Activated naive CD8-positive, alpha-beta T cell treated with anti-CD3 and anti-CD28 coated beads, Interleukin-2, amount 50 U/mL, for 24 hours (primary cell): ENCODE measurements at places on chromosomes 6 and 20.
A peak's percentile ranks its signal among the peaks of the same experiment; 100 is the strongest.

- DNase-seq = no peak
Observed at GRCh38 chr6:89351671-89352277, 748 bp downstream of the UBE2J1 start.

GRCh38 chr6:73652637-73653570, 888 bp downstream of the SLC17A5 start:
- DNase-seq = peak; percentile 62

GRCh38 chr6:55913228-55914195, 38.1 kb upstream of the BMP5 start:
- no peak for DNase-seq

DNA sequence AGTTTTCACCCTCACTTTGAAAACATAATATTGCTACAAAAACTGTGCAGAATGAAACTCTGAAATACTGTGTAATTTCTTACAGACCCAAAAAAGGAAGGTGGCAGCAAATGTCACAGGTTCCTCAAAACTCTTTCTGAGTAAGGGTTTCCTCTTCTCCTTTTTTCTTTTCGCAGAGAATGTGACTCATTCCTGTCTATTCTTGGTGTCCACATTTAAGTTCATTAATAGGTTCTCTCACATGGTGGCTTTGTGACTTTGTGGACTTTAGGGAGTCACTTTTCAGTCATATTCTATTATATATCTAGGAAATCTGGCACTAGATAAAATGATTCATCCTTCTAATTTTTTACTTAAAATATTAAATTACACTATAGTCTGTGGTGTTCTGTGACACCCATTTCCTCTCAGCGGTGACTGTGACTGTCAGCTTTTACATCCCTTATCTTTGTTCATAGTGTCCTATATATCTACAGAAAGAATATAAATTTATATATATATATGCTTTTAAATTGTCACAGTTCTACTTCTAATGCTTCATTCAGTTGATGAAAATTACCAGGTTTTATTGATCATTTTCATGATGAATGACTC, 126.8 kb upstream of the HCRTR2 start:
- DNase-seq = no peak

DNA sequence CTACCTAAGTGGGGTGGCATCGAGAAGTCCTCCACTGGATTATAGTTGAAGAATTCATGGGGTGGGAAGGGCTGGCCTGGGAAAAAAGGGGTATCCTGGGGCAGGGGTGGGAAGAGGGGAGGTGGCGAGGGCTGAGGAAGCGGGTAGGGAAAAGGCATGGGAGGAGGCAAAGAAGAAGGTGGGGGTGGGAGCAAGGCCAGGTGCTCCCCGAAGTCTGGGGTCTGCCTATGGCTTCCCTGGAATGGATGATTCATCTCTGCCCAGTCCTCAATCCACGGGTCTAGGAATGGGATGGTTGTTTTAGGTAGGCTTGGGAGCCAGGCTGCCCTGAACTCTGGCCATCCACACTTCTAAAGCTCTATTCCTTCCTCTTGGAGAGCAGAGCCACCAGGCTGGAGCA, 4.4 kb downstream of the PCED1A start:
- no peak for DNase-seq

DNA sequence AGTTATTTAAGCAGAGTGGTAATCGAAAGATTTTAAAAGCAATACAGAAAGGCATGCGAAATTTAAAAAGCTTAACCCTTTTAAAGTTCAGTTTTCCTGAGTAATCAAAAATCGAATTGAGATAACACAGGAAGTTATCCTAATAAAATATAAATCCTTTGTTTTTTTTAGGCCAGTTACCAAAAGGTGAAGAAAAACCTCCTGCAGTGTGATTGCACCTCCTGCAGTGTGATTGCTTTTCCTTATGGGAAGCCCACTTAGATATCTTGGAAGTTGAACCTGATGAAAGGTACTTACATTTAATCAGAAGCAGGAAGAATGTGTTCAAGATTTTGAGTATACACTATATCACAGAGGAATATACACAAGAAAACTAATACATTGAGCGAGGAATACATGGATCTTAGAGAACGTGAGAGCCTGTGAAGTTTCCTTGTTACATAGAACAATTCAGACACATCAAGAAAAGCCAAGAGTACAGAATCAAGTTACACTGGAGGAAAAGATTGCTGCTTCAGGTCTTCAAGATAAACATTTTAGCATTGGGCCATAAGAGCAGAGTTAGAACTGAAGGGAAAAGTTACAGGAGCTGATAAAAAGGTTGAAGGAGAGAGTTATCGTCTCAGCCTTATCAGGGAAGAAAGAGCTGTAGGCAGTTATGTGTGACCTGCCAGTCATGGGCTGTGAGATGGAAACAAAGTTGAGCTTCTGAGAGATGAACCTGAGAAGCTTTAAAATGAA, 7.7 kb upstream of the TMEM181 start:
- DNase-seq = no peak

DNA sequence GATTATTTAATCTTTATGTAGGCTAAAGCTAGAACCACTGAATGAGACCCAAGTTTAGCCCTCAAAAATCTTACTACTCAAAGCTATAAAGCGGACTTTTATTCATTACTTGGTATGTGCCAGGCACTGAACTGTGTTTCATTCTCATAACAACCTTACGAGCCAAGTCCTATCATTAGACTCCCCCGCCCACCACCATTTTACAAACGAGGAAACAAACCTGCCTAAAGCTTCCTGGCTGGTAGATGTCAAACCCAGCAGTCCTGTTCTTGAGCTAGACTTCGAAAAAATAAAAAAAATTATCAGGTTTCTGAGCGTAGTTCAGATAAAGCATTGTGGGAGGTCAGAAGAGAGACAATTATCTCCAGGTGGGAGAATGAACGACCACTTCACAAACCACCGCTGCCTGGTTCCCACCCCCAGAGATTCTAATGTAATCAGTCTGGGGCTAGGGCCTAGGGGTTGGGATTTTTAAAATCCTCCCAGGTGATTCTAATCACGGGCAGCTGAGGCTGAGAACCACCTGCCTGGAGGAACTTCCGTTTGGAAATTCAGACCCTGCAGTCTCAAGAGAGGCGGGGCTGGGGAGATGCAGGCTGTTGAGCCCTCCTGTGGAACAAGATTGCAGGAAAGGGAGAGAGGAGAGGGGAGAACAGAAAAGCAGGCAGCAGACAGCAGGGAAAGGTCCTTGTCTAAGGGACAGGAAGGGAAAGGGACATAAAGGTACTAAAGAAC, 8.6 kb downstream of the ADTRP start:
- no peak for DNase-seq

- no peak for DNase-seq
Observed at GRCh38 chr6:127938701-127939100, 37.8 kb upstream of the THEMIS start.

- DNase-seq = no peak
Observed at GRCh38 chr20:49706630-49707091, 7.0 kb downstream of the B4GALT5 start.

- no peak for DNase-seq
Observed at GRCh38 chr20:37796121-37796520, 102.3 kb downstream of the CTNNBL1 start.

DNA sequence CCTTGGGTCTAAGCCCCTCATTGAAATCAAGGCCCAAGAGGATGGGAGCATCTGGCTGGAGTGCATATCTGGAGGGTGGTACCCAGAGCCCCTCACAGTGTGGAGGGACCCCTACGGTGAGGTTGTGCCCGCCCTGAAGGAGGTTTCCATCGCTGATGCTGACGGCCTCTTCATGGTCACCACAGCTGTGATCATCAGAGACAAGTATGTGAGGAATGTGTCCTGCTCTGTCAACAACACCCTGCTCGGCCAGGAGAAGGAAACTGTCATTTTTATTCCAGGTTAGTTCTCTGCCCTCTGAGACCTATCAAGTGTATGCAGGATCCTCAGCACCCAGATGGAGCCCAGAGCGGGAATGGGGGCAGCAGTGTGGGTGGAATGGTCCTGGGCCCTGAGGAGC, 5.1 kb downstream of the BTN2A2 start:
- no peak for DNase-seq

- no peak for DNase-seq
Observed at GRCh38 chr20:63509088-63509564, 10.2 kb upstream of the EEF1A2 start.

- DNase-seq = no peak
Observed at GRCh38 chr6:108383981-108384380, 89.1 kb downstream of the AFG1L start.

GRCh38 chr6:13203145-13203544, 125.2 kb downstream of the TBC1D7 start:
- DNase-seq = no peak

GRCh38 chr6:140029551-140029950, 655.1 kb upstream of the CITED2 start:
- DNase-seq = no peak

DNA sequence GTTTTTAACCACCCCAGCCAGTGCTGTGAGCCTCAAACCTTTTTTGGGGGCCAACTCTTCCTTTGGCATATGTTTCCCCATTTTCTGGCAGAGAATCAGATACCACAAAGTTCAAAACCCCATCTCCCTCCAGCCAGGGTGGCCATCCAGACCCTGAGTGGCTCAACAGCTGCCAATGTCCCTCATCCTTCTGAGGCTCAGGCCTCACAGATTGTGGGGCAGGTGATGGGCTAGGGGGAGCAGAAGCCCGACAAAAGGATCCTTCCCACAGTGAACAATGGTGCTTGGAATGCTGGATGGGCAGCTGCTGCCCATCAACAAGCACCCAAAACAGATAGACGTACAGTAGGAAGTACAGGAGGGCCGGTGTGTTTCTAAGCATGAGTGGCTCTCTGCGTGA, 42.6 kb upstream of the IL17A start:
- no peak for DNase-seq

GRCh38 chr6:98944598-98945081, 3.1 kb downstream of the FBXL4 start:
- DNase-seq = no peak

DNA sequence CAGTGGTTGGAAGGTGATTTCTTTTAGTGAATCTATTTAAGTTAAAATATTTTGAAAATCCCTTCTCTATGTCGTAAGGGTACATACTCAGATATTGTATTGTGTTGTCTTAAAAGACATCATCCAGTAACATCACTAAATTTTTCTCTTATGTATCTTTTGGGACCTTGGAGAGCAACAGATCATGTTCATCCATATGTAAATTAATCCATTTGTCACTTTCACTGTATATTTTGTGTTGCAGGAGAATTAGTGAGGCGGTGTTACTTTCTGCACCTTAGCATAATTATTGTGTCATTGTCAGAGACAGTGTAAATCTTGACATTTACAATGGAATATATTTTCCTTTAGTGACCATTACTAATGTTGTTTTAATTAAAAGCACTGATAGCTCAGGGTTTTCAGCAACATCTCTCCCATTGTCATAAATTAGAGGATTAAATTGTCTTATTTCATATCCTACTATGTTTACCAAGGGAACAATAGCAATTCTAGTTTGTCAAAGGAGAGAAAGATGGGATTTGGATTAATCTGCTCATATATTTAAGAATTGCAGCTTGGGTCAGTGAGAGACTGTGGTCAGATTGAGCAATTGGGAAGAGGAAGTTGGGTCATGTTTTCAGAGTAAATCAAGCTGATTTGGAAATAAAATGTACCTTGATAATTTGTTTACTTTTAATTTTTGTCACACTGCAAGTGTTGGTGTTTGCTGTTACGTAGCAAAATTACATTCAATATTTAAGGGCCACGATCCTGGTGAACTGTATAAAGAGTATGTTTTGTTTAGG, 22.7 kb downstream of the DOK5 start:
- DNase-seq = no peak

DNA sequence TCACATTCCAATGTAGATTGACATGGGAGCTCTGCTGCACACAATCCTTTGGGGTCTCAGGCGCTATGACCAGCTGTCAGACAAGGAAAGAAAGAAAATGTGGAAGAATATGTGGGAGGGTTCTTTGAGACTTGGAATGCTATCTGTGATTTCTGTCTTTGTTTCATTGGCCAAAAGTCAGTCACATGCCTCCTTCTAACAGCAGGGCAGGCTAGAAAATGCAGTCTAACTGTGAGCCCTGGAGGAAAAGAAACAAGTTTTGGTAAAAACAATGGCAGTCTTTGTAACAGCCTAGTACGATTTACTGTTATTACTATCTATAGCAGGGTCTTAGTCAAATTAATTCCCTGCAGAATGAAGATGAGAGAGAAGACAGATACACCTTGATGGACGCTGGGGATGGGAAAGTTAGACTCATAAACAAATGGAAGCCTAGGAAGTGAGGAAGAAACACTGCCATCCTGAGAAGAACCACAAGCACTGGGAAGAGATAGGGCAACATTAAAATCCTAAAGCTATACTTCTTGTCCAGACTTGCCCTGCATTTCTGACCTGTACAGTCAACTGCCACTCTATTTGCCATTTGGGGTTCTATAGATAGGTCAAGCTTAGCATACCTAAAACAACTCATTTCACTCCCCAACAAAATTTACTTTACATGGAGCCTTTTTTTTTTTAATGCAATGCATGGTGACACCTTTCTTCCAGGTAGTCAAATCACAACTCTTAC, 833.0 kb downstream of the KIF16B start:
- DNase-seq = no peak

- no peak for DNase-seq
Observed at GRCh38 chr6:149329529-149329928, 12.0 kb downstream of the TAB2 start.

DNA sequence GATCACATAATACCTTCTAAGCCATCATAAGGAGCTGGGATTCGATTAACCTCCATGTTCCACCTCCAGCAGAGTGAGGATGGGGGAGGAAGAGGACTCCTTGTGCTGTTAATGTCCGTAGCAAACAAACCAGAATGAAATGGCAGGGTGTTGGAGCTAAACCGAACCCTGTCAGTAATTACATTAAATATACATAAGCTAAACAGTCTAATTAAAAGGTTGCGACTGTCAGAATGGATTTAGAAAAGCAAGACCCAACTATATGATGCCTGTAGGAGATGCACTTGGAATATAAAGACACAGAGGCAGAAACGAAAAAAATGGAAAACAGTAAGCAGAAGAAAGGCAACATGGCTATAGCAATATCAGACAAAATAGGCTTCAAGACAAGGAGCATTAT, 13.2 kb downstream of the PREX1 start:
- no peak for DNase-seq

- DNase-seq = no peak
Observed at GRCh38 chr6:109036574-109037294, 57.9 kb downstream of the SESN1 start.

DNA sequence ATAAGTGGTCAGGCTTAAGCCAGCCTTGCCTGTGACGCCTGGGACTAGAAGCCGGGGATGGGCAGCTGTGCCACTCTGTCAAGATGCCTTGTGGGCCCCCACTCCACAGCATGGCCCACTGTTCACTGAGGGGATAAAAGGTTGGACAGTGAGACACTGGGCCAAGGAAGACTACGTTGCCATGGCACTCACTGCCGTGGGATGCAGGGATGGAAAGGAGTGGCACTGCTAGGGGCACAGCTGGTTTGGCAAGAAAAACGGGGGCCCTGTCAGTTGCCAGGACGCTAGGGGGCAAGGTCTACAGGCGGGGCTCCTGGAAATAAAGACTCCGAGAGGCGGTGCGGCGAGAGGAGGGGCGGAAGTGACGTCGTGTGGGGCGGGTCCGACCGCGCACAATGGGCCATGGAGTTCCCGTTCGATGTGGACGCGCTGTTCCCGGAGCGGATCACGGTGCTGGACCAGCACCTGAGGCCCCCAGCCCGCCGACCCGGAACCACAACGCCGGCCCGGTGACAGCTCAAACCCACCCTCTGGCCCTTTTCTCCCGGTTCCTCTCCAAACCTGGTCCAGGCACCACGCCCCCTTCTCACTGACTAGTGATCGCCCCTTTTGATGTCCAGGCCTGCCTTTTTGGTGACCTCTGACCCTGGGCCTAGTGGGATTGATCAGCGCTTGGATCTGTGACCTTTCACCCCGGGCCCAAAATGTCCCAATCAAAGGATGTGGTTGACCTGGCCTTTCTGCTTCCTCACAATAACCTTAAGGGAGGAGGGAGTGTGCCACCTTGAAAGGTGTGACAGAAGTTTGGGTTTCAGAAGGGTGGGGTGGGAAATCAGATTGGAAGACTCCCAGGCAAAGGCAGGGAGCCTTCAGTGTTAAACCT, at the start of gene ATAT1:
Gene ATAT1 (plus strand): TSS at position 391 of the 883 bp plus-strand sequence.
- DNase-seq = peak; percentile 90
